ENCODE measurements at places on chromosomes 2 and 18. TPM values are rescaled to one million over a fixed set of nuclear protein-coding genes. Genes with fewer than 3 reads are reported as not detected.

DNA sequence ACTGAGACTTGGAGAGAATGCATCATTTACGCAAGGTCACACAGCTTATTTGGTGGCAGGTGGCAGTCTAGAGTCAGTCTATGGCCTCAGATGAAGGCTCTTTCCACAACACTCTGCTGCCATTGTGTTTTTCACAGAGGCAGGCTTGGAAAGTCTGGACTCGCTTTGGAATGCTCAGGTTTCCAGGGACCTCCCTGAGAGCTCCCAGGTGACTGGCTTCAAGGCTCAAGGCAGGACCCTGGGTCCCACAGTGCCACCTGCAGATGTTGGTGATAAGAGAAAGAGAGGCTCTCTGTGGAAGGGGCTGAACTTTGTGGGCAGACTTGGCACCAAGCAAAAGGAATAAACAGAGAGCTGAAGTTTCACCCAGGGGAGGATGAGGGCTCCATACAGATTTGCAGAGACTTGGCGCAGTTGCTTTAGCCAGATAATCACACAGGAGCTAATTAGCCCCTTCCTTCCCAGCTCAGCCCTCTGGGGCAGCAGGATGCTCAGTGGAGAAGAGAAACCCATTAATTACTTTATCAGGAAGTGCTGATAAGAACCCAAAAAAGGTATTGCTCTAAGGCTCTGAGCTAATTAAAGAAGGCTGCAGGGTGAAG is 103.5 kb downstream of the LBH start:
- DNase-seq, result no peak

KLHL30 gene
- polyA plus RNA-seq, result 0.60 TPM

DNA sequence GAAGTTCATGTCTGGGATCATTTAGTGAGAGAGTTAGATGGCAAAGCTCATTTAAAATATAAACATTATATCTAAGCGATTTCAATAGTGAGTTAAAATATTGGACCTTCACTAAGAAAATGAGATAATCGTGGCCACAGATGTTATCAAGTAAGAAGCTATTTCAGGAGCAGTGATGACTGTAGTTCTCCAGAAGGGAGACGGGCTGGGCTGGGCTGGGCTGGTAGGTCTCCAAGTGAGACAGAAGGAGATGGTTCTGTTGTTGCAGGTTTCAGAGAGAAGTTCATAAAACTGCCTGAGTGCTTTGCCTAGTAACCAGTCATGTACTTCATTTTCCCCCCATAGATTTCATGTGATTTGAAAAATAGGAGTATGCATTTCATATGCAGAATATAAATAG is 130.1 kb upstream of the DAPL1 start:
- DNase-seq, result no peak

DNA sequence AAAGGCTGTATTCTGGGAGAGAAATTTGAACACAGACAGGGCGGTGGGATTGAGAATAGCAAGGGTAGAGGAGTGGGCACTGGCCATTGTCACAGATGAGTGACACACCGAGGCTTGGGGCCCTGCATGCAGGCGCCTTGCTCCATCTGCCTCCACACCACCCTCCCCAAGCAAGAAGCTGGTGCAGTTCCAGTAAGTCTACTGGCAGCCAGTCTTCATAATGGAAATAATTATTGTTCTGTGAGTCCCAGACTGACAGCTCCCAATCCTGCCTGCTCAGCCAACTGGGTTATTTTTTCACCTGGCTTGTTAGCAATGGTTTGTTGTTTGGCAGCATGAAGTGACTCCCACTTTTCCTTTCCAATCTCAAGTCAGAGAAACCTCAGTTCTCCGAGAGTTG is 13.0 kb downstream of the TTC32 start:
- DNase-seq, result no peak

MRO gene
- polyA plus RNA-seq, result 3.1 TPM

GRCh38 chr18:43222501-43222900 is 54.8 kb downstream of the SYT4 start:
- no peak for DNase-seq

DNA sequence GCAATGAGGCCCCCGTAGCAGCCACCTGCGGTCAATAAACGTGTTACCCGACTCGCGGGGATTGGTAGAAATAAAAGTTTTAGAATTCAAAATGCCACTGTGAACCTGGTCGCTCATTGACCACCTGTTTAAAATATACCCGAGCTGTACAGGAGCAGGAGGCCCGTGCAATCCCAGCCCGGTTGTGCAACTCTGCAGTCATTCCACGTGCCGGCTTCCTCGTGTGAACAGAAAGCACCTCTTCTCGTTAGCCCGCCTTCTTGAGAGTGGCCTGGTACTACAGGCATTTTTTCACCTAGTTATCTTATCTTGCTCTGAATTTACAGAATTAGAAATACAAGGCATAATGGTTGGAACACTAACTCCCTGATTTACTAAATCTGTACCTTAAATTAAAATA is 660.7 kb downstream of the GALR1 start:
- DNase-seq, result no peak

DNA sequence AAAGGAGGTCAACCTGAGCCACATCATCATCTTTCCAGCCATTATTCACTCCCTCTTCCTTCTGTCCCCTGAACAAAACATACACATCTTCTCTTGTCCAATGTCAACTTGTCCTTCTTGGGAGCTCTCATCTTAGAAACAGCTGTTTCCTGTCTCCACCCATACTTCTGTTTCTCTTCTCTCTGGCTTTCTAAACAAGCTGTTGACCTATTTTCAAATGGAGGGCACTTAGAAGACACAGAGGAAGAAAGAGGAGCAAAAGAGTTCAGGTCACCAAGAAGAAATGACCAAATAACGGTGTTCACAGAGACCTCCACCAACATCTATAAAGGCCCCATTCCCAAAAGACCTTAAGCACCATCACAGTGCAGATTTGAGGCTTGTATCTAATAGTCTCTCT is 355.9 kb upstream of the HNRNPA3 start:
- DNase-seq, result no peak

- DNase-seq, result no peak
Measured at GRCh38 chr2:18883616-18884456, 294.5 kb upstream of the NT5C1B start.

DNA sequence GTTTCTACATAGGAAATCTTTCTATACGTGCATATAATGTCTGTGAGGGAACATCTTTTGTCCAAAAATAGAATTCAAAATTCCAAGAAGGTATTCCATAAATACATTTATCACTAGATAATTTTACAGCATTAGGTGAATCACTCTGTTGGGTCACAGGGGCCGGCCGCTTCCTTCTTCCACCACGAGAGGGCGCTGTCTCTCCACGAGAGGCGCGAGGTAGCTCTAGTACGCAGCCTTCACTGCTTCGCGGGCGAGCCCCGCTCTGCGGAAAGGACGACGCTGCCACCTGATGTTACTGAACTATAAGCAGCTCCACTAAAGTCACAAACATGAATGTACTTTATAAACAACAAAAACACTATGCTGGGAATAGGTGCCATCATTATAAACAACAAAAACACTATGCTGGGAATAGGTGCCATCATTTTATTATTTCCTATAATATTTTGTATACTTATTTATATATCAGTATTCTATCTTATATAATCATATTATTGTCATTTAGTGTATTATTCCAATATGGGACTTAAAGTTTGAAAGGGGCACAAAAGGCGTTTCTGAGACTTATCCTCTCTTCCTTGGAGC is 69.4 kb upstream of the REV1 start:
- DNase-seq, result peak; percentile 69

DNA sequence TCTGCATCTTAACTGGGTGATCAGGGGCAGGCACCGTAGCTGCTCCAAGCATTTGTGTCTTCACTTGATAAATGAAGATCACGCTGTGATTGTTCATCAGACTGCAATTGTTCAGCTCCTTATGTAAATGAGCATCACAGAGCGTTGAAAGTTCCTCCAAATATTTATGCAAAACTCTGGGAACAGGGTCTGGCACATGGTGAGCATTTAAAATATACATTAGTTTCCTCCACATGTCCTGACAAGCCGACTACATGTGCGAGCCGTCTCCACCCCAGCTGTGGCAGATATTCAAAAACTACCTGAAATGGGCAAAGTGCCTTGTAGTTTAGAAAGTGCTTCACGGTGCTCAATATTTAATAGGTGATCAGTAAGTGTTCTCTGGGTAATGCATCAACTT is 175.1 kb upstream of the ID2 start:
- no peak for DNase-seq

- DNase-seq, result no peak
Measured at GRCh38 chr2:188475945-188476344, 184.3 kb downstream of the GULP1 start.

- DNase-seq, result no peak
Measured at GRCh38 chr2:234125451-234126145, 75.1 kb downstream of the SPP2 start.

DNA sequence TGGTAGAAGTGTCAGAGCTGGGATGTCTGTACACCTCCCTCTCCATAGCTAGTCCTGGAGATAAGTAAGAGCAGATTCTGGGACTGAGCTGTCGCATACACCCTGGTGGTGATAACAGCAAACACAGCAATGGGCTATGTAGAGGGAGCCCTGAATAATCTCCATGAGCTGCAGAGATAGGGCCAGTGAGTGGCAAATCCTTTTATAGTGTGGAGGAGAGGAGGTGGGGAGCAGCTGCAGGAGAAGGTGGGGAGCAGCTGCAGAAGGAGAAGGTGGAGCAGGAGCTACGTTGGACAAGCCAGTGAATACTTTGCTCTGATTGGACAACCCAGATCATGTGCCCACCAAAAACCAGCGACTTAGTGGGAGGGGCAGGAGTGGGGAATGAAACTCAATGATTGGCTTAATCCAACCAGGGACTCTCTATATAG is 85.5 kb downstream of the TMEM247 start:
- DNase-seq, result no peak

DNA sequence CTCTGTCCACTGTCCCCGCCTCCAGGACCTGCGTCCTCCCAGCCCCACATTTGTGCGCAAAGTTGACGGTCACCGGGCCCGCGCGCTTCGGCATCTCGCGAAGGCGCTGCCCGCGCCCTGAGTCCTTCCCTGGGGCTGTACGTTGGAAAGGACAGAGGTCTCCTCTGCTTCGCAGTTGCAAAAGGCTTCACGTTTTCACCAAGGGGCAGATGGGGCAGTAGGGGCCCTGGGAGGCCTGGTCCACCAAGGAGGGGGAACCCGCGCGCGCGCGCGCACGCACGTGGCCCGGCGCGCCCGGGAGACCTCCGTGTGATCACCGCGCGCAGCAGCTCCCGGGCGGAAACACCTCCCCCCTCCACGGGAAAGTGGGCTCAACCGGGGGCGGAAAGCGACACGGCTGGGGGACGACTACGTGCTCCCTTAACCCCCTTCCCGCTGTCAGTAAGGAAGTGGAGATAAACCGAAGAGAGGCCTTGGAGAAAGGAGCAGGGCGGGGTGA is 21.9 kb downstream of the TEX44 start:
- no peak for DNase-seq

DNA sequence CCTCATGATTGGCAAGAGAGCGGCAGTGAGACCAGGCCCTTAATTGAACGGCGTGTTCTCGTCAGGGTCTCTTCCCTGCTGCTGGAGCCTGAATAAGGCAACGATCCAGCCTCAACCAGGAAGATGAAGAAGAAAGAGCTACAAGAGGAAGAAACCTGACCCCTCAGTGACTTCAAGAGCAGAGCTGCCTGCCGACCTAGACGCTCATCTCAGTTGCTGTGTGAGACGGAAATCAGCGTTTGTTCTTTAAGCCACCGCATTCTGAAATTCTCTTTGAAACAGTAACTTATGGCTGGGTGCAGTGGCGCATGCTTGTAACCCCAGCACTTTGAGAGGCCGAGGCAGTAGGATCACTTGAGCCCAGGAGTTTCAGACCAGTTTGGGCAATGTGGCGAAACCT is 29.6 kb upstream of the KCNG3 start:
- DNase-seq, result no peak

ZNF521 gene
- 41.0 TPM for polyA plus RNA-seq

FAM237A gene
- polyA plus RNA-seq, result not detected

PROM2 gene
- polyA plus RNA-seq, result 44.5 TPM

GRCh38 chr2:227191367-227191766 is 26.9 kb downstream of the COL4A3 start:
- DNase-seq, result no peak

GRCh38 chr2:53576166-53576565 is 191.4 kb upstream of the CHAC2 start:
- DNase-seq, result peak; percentile 52

CCBE1 gene
- 31.3 TPM for polyA plus RNA-seq

DNA sequence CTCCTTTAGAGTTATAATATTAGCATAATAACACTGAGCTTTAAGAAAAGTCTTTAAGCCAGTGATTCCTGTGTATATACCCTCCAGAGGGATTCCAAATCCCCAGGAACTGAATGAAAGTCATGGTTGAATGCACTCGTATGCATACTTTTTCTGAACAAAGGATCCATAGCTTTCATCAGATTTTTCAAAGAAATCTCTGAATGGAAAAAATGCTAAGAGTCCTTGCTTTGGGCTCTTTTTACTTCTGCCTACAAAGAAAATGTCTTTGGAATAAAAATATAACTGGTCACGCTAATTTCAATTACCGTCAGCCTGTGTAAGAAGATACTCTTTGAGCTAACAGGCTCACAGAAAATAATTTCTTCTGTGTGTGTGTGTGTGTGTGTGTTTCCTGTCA is 939.5 kb downstream of the ERBB4 start:
- DNase-seq, result no peak

DNA sequence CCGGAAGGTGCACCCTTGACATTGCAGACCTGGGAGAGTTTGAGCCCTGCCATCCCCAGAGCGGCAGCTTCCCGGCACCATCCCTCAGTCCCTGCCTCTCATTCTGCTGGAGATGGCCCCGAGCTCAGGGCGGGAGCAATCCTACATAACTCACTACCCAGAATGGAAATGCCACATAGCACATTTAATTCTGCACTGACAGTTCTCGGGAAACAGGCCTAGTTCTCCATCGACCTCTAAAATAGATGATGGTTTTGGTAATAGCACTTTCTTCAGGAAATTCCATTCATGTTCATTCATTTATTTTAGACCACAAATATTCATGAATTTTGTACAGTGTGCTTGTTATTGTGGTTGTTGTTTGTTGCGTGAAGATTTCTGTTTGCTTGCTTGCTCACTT is 92.9 kb upstream of the SLC14A2 start:
- peak; percentile 33 for DNase-seq

DNA sequence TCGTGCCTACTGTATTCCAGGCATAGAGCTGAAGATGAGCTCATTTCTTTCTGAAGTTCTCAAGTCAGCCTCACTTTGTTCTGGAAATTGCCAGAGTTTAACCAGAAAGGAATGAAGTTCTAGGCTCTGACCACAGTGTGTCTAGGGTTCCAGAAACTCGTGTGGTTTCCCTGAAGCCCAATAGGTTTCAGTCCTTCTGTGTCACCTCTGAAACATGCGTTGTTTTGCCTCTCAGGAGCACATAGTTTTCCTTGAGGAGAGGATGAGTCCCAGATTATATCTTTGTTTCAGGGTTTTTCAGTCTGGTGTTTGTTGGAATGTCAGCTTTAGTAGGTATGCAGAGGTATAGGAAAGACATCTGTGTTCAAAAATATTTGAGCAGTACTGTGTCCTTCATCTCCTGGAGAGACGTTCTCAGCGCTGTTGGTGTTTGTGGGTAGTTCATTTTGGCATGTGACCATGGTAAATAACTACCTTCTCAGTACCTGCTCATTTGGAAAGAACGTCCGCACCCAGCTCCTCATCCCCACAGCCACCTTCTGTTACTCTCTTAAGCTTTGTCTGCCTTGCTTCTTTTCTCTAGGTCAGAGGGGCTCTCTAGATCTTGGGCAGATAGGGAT is 56.6 kb downstream of the RALBP1 start:
- DNase-seq, result no peak

GRB14 gene
- polyA plus RNA-seq, result 44.8 TPM

GRCh38 chr2:19540739-19541525 is 182.5 kb upstream of the OSR1 start:
- no peak for DNase-seq

Data from renal pelvis (tissue), 12 donors.